Mucosa of descending colon (tissue), 3 donors: ENCODE measurements at places on chromosomes 2 and 18.

DNA sequence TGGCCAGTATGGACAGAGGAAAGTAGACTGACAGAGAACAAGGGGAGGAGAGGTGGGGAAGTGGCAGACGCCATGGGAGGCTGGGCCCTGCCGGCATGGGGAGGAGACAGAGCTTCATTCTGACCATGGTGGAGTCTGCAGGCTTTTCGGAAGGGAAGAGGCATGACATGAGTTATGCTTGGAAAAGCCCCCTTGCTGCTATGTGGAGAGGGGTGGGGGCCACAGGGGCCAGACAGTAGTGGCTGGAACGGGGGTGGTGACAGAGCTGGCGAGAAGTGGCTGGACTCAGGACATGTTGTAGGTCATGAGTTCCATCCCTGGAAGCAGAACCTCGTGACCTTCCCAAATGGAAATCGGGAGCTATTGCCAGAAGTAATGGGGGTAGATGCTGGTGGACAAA, 66.7 kb upstream of the DAPL1 start:
- DNase-seq, result no peak

DNA sequence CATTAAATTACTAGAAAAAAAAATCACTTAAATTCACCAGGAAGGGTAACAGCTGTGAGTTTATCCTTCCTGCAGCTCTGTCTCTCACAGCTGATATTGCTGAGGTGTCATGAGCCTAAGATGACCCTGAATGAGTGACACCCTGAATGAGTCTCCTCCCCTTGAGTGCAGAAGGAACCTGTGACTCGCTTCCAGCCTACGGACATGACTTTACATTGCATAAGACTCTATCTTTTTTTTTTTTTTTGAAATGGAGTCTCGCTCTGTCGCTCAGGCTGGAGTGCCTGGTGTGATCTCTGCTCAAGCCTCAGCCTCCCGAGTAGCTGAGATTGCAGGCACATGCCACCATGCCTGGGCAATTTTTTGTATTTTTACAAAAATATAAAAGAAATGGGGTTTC, 14.1 kb downstream of the MRO start:
- DNase-seq, result no peak

GRCh38 chr2:39743269-39743776, 35.7 kb downstream of the THUMPD2 start:
- DNase-seq, result no peak

GRCh38 chr2:196987649-196988364, 61.3 kb upstream of the PGAP1 start:
- no peak for DNase-seq

GRCh38 chr2:120227111-120227991, 4.2 kb upstream of the TMEM185B start:
- no peak for DNase-seq

GRCh38 chr2:170455617-170456426, 259.3 kb upstream of the SP5 start:
- DNase-seq, result no peak

DNA sequence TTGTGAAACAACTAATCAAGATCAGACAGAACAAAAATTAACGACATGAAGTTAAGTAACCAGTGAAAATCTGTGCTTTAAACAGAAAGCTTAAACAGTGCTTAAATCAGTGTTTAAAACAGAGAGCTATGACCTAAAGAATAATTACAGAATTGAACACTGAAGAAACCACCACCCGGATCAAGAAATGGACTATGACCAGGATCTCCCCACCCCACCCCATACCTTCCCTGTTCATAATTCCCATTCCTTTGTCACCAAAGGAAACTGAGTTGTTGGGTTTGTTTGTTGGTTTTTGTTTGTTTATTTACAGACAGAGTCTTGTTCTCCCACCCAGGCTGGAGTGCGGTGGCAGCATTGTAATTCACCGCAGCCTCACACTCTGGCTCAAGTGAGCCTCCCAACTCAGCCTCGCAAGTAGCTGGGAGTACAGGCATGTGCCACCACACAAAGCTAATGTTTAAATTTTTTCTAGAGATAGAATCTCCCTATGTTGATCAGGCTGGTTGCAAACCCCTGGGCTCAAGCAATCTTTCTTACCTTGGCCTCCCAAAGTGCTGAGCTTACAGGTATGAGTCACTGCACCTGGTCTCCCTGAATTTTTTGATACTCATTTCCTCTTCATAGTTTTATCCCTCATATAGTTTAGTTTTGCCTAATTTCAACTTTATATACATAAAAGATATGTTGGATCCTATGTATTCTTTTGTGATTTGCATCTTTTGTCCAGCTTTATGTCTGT, 8.2 kb upstream of the ALPG start:
- DNase-seq, result peak; percentile 35

- no peak for DNase-seq
Measured at GRCh38 chr2:238140721-238141540, 2.5 kb downstream of the KLHL30 start.

DNA sequence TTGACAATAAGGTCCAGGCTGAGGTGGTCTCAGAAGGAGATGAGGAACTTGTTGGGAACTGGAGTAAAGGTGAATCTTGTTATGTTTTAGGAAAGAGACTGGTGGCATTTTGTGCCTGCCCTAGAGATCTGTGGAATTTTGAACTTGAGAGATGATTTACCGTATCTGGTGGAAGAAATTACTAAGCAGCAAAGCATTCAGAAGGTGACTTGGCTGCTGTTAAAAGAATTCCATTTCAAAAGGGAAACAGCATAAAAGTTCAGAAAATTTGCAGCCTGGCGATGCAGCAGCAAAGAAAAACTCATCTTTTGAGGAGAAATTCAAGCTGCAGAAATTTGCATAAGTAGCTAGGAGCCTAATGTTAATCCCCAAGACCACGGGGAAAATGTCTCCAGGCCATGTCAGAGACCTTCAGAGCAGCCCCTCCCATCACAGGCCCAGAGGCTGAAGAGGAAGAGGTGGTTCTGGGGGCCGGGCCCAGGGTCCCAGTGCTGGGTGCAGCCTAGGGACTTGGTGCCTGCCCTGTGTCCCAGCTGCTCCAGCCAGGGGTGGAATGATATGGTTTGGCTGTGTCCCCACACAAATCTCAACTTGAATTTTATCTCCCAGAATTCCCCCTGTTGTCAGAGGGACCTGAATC, 73.5 kb downstream of the FIGN start:
- no peak for DNase-seq

- DNase-seq, result no peak
Measured at GRCh38 chr18:75009878-75010277, 199.1 kb downstream of the PTGR3 start.

GRCh38 chr18:42925036-42925435, 190.4 kb downstream of the RIT2 start:
- DNase-seq, result no peak

DNA sequence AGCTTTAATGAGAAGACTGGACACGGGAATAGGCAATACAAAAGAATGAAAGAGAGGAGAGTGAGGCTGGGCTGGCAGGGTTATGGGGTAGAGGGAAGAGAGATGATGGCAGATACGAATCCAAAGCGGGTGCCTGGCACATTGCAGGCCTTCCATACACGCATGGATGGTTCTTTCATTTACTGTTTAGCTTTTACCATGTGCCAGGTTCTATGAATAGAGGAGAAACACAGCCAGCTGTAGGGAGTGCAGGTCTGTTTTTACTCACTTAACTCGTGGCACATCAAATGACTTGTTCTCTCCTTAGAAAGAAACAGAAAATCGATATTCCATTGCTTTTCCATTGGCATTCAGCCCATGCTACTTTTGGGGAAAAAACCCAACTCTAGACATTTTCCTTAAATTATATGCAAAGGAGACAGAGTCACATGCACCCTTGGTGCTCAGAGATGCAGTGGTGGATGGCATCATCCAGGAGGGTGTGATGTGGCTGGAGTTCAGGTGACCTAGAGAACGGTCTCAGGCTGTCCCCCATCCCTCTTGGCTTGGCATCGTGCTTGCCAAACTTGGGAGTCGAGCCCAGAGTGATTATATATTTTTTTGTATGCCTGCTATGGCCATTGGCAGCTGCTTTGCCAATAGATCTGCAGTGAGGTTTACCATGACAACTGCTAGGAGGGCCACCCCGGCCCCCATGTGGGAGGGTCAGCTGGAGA, 6.2 kb downstream of the LTBP1 start:
- DNase-seq, result no peak

DNA sequence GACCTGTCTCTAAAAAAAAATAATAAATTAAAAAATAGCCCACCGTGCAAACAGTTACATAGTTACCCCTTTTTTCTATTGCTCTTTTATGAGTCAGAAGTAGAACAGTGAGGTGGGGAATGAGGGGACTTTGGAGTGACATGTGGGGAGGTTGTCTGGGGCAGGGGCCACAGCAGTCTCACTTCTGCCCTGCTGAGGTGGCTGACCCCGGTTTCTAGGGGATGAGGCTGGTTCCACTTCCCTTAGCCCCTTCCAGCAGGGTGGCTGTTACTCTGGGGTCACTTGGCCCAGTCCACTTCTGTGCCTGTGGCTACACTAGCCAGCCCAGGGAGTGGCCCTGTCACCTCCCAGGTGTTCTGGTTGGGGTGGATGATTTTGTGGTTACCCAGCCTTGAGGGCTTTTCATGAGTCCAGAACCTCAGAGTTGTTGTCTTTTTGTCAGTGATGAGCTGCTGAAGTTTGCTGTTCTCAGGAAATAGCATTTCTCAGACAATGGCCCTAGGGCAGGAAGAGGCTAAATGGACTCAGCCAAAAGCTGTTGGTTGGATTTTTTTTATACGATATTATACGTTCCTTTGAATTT, 28.0 kb upstream of the SCLY start:
- no peak for DNase-seq

DNA sequence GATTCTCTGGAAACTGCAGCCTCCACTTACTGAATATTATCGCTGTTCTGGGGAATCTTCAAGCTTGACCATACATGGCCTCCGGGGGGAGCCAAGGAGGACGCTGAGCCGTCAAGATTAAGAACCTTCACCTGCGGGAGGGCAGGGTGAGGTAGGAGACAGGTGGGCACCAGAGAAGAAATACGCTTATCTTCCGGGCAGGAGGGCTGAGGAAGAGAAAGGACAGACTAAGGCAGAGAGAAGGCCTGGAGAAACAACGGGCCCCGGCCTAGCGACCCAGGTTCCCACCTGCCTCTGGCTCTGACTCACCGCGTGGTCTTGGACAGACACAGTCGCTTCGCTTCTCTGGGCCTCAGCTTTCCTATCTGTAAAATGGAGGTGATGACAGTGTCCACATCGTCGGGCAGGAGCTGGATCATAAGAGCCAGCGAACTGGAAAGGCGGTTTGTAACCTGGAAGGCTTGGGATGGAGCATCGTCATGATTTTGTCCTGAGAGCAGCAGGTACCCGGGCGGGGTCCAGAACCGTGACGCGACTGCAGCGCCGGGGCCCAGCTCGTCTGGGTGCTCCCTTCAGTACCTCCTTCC, 659 bp downstream of the ZNF142 start:
- peak; percentile 71 for DNase-seq
